ENCODE measurements at places on chromosomes 4 and X. TPM values are rescaled to one million over a fixed set of nuclear protein-coding genes. Genes with fewer than 3 reads are reported as not detected.

GLOD5 gene
- not detected for total RNA-seq

PPARGC1A gene
- total RNA-seq, result 108 TPM

ODAPH gene
- not detected for total RNA-seq

SSX4 gene
- not detected for total RNA-seq

TCP11X2 gene
- total RNA-seq, result not detected

SUPT20HL1 gene
- not detected for total RNA-seq

ADRA2C gene
- total RNA-seq, result 4.5 TPM

Measured in left ventricle myocardium inferior (tissue), 1 donor.